Brain microvascular endothelial cell (primary cell): ENCODE measurements at places on chromosomes 5 and 9.

DNA sequence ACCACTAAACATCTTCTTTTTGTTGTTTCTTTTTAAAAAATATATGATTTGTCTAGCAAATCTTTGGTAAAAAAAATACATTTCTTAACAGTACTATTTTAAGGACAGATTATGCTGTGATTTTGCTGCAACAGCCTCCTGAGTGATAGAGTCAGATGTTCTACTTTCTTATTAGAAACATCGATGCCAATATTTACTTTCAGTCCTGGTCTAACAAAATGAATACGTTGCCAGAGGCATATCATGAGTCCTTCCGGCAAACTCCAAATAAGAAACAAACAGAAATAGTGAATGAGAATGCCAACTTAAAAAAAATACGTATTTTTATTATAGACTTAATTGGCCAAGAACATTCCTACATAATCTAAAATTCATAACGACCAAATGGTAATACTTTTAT, 371.5 kb downstream of the ADGRV1 start:
- no peak for DNase-seq

- no peak for DNase-seq
Observed at GRCh38 chr5:29896646-29897045, 1296.8 kb upstream of the CDH6 start.

DNA sequence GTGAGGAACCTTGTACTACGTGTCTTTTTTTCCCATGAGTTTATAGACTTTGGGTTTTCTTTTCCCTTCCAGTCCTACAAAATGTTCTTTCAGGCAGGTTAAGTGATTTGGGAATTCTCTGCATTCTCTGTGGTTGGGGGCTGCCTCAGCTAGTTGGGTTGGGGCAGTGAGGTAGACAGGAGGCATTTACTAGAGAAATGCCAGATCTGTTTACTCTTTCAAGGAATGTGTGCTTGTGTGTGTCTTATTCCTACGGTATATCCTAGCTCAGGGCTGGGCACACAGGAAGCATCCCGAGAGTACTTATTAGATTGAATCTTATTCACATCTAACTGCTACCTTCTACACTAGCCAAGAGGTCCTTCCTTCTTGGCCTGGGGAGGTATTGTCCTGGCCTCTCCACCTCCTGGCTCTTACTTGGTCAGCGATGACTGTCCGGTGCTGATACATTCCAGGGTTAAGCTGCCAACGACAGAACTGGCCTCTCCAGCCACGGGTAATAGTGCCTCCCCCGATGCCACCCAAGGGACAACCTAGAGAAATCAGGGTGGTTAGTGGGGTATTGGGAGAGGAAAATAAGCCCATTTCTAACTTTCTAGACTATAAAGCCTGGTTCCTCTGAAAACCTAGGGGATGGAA, 5.0 kb downstream of the GBA2 start:
- DNase-seq, result no peak

DNA sequence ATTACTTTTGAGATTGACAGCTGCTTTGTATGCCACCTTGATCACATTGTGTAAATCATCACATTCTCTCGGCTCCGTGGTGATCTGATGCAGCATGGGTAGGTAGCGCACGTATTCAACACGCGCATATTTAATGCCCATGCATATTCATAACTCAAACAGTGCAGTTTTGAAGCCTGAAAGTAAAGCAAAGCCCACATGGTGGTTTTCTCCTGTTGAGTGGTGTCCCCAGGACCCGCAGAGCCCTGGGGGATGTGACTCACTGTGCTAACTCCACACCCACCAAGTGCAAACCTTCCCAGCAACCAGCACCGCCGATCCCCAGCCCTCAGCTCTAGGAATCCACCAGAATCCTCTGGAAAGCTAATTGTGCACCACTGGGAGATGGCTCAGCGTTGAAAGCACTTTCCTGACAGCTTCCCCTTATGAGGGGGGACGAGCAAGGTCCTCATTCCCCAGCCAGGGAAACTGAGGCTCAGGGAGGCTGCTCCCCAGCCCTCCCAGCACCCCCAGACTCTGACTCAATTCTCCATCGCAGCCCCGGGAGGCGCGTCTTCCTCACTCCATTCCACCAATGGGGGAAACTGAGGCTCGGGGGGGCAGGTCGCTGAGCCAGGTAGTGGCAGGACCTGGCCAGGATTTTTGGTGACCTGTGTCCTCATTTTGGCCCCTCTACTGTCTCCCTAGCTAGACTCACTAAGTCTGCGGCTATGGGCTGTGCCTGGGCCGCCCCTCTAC, 46.4 kb downstream of the SARDH start:
- peak; percentile 58 for DNase-seq

DNA sequence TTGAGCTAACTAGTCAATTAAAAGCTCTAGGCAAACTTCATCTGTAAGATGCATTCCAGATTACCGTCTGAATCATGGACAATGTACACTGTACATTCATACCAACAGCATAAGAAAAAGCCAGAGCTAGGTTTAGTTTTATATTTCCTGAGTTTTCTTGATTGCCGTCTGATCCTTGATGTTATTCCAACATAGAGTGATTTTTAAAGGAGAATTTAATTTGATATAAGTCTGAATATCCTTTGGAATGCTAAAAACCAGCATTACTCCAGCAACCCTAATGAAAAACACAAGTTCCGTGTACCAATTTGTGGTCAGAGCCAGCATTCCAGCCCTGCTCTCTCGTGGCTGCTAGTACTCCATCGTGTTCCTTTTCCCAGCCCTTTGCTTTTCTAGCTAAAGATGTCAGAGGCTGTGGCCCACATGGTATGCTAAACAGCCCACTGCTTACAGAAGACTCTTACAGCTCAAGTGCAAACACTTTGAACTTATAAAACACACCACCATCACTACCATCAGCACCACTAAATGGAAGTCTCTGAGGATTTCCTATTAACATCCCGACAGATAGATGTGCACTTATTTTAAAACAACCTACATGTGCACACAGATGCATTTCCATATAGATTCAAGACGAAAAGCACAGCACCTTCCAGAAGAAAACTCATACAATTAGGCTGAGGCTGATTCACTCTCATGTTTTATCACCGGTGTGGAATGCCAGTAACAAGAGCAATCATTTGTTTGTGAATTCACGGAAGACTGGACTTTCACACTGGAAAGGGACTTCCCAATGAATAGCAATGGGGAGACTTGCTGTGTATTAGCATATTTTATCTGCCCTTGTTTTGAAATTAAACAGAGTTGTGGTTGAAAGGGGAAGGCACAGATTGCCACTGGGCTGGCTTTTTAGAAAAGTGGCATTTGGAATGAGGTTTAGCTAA, 246.9 kb upstream of the GAS1 start:
- DNase-seq, result peak; percentile 86

GRCh38 chr5:143195491-143195890, 208.0 kb downstream of the NR3C1 start:
- DNase-seq, result no peak

- DNase-seq, result no peak
Observed at GRCh38 chr5:15592728-15593127, 92.7 kb downstream of the FBXL7 start.

- peak; percentile 88 for DNase-seq
Observed at GRCh38 chr5:139696894-139697658, 48.9 kb downstream of the CXXC5 start.

GRCh38 chr5:54117957-54118356, 192.4 kb downstream of the ARL15 start:
- DNase-seq, result no peak

- DNase-seq, result no peak
Observed at GRCh38 chr5:88657906-88658775, 224.8 kb downstream of the MEF2C start.

- no peak for DNase-seq
Observed at GRCh38 chr5:11857391-11857790, 46.9 kb downstream of the CTNND2 start.

DNA sequence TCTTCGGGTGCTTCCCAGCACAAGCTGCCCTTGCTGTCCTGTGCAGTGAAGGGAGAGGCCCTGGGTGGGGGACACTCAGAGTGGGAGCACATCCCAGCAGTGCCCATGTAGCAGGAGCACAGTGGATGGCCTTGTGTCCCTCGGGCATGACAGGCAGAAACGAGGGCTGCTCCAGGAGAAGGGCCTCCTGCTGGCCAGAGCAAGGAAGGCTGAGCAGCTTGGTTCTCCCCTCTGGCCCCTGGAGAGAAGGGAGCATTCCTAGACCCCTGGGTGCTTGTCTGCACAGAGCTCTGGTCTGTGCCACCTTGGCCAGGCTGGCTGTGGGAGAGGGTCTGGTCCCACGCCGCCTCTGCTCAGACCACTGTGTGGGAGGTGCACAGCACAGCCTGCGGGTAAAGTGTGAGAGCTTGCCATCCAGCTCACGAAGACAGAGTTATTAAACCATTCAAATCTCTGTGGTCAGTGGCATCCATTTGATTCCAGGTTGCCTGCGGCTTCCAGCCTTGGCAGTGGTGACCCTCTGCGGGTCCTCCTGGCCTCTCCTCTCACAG, 18.3 kb downstream of the FBXW5 start:
- DNase-seq, result peak; percentile 5

DNA sequence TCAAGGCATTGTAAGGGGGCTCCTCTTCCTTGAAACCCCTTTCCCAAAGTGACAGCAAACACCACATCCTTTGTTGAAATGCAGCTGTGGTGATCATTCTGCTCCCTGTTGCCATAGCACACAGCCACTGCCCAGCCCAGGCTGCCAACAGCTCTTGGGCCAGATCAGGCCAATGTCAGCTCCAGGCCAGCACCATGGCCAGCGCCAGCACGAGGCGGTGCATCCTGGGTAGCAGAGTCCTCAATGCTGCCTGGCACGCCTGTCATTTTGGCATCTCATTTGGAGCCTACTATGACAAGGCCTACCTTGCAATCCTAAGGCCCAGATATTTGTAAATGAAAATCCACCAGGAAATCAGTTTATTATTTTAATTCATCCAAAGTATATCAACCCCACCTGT, 390.6 kb downstream of the DNAH5 start:
- peak; percentile 21 for DNase-seq

GRCh38 chr9:15211815-15212495, 95.1 kb downstream of the TTC39B start:
- DNase-seq, result peak; percentile 14

DNA sequence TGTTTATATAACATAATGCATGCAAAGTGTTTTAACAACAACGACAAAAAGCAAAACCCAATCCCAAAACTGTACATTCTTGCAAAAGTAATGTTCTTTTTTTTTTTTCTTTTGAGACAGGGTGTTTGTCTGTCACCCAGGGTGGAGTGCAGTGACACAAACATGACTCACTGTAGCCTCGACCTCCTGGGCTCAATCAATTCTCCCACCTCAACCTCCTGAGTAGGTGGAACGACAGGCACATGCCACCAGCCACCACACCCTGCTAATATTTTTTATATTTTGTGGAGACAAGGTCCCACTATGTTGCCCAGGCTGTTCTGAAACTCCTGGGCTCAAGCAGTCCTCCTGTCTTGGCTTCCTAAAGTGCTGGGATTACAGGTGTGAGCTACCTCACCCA, 13.6 kb upstream of the HAVCR1 start:
- no peak for DNase-seq

- no peak for DNase-seq
Observed at GRCh38 chr5:131068893-131069643, 96.0 kb downstream of the HINT1 start.

DNA sequence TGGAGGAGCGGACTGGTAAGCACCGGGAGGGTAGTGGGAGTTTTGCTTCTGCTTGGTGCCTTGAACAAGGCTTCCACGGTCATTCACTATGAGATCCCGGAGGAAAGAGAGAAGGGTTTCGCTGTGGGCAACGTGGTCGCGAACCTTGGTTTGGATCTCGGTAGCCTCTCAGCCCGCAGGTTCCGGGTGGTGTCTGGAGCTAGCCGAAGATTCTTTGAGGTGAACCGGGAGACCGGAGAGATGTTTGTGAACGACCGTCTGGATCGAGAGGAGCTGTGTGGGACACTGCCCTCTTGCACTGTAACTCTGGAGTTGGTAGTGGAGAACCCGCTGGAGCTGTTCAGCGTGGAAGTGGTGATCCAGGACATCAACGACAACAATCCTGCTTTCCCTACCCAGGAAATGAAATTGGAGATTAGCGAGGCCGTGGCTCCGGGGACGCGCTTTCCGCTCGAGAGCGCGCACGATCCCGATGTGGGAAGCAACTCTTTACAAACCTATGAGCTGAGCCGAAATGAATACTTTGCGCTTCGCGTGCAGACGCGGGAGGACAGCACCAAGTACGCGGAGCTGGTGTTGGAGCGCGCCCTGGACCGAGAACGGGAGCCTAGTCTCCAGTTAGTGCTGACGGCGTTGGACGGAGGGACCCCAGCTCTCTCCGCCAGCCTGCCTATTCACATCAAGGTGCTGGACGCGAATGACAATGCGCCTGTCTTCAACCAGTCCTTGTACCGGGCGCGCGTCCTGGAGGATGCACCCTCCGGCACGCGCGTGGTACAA, 556 bp downstream of the PCDHGC3 start:
- peak; percentile 76 for DNase-seq

GRCh38 chr9:114400219-114400618, 12.4 kb upstream of the AKNA start:
- no peak for DNase-seq

DNA sequence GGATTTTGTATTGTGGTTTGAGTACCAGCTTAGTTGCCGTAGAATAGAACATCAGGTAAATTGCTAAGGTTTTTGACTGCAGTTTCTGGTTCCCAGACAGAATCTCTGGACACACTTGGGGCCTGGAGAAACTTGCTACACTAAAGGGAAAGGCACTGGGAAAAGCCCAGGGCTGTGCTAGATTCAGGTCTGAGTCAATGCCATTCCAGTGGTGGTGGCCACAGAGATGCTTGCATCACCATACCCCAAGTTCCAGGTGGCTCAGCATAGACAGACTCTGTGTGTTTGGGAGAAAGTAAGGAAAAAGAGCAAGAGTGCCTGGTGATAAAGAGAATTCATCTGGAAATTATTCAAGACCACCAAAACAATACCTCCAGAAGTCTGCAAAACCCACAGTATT, 120.6 kb downstream of the HMHB1 start:
- DNase-seq, result no peak

DNA sequence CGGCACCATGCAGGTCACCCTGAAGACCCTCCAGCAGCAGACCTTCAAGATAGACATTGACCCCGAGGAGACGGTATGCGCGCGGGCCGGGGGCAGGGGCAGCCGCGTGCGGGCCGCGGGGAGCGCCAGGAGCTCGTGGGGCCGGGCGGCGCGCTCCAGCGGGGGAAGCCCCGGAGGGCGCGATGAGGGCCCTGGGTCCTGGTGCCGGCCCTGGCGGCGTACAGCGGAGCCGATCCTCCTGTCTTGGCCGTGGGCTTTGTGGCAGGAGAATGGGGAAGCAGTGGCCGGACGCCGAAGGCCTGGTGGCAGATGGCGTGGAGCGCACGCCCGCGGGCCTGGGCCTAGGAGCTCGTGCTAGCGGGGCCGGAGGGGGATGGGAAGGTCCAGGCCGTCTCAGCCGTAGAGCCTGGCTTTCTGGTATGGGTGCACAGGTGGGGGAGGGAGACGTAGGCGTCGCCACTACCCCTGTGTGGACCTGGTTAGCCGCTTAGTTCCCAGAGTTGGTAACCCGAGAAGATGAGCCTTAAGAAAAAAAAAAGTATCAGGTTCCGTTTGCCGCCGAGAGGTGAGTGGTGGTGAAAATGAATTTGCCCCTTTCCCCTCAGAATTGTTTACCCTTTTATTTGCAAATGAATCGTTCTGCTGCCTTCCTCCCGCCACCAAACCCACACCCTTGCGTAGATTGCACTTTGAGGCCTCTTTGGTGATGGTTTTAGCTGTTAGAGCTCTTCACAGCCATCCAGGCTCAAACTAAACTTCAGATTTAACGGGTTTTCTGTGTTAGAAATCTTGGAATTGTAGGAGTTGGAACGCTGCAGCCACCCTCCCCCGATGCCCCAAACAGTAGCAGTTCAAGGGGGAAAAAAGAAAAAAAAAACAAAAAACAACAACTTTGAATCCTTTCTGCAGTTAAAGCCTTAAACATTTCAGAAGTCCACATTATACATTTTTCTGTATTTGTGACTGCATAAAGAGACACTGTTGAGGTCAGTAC, 841 bp downstream of the RAD23B start:
- DNase-seq, result peak; percentile 37

GRCh38 chr5:150515446-150515845, 7.5 kb downstream of the NDST1 start:
- peak; percentile 59 for DNase-seq
